ENCODE measurements at places on chromosomes 13 and 19.
A peak's percentile ranks its signal among the peaks of the same experiment; 100 is the strongest.

DNA sequence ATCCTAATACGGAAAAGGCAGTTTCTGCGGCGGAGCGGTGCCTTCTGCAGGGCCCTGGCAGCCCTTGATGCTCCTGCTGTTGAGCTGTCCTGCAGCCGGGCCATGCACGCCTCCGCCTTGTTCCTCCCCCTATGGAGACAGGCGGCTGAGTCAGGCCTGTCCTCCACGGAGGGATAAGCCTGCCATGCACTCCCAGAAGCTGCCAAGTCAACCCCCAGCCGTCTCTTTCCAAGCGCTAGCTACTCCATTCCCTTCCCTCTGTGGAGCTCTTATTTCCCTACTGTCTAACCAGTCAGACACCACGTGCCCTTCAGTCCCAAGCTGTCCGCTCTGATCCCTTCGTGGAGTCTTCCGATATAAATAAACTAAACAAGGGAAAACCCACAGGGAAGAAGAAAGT is 197.0 kb downstream of the COL4A1 start:
- no peak for DNase-seq

- DNase-seq, result no peak
These were observed 68.4 kb upstream of the ARHGEF7 start for GRCh38 chr13:111046590-111047141.

DNA sequence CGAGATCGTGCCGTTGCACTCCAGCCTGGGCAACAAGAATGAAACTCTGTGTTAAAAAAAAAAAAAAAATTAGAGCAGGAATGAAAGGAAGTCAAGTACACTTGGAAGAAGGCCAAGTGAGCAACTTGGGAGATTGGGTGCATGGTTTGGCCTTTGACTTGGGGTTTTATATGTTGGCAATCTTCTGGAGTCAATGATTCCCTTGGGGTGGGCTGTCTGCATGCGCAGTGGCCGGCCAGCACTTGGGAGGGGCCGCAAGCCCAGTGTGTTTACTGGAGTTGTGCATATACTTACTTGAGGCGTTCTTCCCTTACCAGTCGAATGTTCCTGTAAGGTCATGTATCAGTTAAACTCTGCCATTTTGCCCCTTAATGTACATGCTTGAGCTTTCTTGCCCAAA is 103.9 kb downstream of the FAM216B start:
- no peak for DNase-seq

DNA sequence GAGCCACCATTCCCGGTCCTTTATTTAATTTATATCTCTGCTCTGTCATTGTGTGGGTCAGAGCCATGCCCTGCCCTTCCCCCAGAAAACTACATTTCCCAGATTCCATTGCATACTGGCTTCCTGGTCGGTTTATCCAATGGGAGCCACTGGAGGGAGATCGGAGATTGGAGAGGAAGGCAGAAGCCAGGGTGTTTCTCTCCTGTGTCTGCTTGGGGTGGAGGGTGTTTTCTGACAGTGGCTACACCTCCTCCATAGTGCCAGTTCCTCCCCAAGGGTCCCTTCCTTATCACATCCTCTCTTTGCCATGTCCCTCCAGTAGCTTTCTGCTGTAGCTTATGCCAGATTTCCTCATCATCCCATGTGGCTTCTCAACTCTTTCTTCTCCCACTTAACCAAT is 19.0 kb downstream of the OLFM2 start:
- DNase-seq, result no peak

GRCh38 chr19:37943480-37943879 is 36.5 kb downstream of the SIPA1L3 start:
- DNase-seq, result no peak

GRCh38 chr19:46299695-46300094 is 2.9 kb downstream of the HIF3A start:
- no peak for DNase-seq

DNA sequence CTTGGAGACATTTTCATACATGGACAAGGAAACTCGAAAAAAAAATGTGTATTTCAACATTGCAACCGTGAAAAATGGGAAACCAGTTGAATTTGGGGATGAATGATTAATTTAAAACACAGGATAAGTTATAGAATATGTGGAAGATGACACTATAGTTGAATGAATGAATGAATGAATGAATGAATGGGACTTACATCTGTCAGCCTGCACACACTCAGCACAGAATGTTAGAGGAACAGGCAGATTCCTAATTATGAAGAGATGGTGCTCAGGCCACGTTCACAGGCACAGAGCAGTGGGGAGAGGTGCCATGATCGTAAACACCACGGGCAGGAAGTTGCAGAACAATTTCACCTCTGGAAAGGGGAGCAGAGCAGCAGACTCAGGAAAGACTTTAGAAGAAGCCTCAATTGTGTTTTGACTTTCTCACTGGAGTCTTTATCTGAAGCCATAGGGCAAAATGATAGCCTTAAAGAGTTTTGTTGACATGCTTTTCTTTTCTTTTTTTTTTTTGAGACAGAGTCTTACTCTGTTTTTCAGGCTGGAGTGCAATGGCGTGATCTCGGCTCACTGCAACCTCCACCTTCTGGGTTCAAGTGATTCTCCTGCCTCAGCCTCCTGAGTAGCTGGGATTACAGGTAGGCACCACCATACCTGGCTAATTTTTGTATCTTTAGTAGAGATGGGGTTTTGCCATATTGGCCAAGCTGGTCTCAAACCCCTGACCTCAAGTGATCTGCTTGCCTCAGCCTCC is 4.9 kb upstream of the SULT2A1 start:
- no peak for DNase-seq

- DNase-seq, result peak; percentile 74
These were observed 1.0 kb upstream of the ETHE1 start for GRCh38 chr19:43527860-43528622.

- no peak for DNase-seq
These were observed 13.8 kb upstream of the ILF3 start for GRCh38 chr19:10640361-10640760.

- DNase-seq, result no peak
These were observed 2.4 kb downstream of the DHDH start for GRCh38 chr19:48935864-48936263.

DNA sequence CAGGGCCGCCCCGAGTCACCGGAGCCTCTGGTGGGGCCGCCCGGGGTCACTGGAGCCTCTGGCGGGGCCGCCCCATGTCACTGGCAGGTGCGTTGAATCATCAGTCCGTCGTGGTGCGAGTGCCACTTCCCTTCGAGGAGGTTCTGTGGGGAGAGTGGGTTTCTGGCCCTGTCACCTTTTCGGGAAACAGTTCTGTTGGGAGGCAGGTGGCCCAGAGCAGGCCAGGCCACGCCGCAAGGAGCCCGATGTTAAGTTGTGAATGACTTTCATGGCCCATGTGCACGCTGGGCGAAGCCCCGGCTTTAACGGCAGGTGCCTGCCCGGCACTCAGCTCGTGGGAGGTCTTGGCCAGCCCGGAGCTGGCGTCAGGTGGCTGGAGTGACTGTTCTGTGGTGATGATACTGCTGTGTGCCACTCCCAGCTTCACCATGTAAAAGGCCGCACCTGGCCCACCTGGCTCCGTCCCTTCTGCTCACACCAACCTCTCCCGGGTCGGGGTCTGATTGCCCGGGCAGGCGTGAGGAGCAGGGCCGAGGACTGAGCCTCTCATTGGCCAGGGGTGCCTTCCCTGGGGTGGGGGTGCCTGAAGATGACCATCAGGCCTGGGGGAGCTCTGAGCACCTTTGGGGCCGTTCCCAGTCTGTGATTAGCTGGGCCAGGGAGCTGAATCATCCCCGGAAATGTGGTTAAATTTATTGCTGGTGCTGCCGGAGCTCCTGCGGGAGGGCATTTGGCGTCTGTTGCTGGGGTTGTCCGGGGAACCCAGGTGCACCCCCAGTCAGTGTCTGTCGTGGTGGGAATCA is 29.2 kb downstream of the CSNK1G2 start:
- no peak for DNase-seq

DNA sequence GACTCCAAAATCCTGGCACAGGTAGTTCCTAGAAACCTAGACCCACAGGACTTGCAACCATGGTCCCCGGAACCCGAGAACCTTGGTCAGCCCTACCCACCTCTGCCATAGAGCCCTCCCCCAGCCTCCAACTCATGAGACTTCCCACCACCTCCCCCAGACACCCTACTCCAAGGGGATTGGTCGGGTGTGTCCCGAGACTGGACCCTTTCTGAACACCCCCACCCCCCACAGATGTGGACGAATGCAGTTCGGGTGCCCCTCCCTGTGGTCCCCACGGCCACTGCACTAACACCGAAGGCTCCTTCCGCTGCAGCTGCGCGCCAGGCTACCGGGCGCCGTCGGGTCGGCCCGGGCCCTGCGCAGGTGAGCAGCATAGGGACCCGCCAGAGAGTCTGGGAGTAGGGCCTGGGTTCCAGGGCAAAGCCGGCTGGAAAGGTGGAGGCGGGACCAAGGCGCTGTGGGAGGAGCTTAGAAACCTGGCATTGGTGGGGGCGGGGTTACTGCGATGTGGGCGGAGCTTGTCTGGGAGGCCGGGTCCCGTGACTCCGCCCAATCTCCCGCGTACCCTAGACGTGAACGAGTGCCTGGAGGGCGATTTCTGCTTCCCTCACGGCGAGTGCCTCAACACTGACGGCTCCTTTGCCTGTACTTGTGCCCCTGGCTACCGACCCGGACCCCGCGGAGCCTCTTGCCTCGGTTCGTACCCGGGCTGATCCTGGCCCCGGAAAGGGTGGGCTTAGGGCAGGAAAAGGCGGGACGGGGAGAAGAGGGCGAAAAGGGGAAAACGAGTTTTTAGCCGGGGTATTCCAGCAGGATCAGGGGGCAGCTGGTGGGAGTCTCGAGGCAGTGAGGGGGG is 11.9 kb downstream of the LTBP4 start:
- peak; percentile 60 for DNase-seq

GRCh38 chr13:110538632-110539031 is 22.9 kb downstream of the RAB20 start:
- DNase-seq, result peak; percentile 68

DNA sequence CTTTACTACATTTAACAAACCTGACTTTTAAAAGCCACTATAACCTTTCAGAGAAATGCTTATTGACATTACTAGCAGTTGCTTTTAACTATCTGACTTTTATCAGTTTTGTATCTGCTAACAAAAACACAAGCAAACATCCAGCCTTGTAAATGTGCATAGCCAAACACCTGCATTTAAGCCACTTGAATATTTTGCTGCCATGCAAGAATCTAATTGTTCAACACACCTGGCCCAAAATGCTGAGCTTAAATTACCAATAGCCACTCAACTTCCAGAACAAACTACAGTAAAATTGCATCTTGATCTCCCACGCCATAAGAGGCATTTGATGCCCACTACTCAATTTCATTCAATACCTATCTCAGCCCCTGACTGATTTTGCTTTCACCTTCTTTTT is 9.3 kb downstream of the ZIC5 start:
- DNase-seq, result peak; percentile 44

GRCh38 chr19:56837492-56838023 is 3.0 kb downstream of the PEG3 start:
- DNase-seq, result no peak

DNA sequence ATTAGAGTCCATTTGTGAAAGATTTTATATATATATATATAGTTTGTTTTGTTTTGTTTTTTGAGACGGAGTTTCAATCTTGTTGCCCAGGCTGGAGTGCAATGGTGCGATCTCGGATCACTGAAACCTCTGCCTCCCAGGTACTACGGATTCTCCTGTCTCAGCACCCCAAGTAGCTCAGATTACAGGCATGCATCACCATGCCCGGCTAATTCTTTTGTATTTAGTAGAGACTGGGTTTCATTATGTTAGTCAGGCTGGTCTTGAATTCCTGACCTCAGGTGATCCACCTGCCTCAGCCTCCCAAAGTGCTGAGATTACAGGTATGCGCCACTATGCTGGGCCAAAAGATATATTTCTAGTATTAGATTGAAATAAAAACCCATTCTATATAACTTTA is 4.0 kb upstream of the ZNF701 start:
- DNase-seq, result no peak

DNA sequence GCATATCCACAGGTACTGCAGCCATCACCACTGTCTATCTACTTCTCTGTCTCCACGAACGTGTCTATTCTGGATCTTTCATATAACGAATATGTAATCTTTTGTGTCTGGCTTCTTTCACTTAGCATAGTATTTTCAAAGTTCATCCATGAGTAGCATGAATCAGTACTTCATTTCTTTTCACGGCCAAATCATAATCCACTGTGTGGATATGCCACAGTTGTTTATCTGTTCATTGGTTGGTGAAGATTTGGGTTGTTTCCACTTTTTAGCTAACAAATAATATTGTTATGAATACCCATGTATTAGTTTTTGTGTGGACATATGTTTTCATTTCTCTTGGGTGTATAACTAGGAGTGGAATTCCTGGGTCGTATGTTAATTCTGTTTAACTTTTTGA is 14.4 kb downstream of the RGCC start:
- DNase-seq, result no peak

DNA sequence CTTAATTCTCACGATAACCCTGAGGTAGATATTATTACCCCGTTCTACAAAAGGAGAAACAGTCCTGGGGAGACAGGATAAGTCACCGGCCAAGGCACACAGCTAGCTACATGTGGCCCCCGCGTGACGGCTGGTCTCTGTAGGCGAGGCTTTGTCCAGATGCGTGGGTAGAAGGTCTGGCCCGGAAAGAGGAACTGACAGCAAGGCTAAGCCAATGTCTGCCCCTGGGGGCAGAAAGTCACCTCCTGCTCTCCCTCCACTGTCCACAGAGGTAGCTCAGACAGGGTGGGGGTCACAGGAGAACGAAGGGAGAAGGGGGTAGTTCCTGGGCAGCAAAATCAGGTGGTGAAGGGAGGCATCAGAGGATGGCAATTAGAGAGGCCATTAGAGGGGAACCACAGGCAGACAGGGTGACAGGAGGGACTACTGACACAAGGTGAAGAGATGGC is 1.8 kb downstream of the APOC4 start:
- no peak for DNase-seq

GRCh38 chr13:34721631-34722595 is 220.2 kb upstream of the NBEA start:
- DNase-seq, result peak; percentile 42

- DNase-seq, result no peak
These were observed 59.8 kb downstream of the TRPM4 start for GRCh38 chr19:49217382-49217781.

GRCh38 chr13:44300895-44301638 is 72.6 kb upstream of the SERP2 start:
- peak; percentile 23 for DNase-seq

DNA sequence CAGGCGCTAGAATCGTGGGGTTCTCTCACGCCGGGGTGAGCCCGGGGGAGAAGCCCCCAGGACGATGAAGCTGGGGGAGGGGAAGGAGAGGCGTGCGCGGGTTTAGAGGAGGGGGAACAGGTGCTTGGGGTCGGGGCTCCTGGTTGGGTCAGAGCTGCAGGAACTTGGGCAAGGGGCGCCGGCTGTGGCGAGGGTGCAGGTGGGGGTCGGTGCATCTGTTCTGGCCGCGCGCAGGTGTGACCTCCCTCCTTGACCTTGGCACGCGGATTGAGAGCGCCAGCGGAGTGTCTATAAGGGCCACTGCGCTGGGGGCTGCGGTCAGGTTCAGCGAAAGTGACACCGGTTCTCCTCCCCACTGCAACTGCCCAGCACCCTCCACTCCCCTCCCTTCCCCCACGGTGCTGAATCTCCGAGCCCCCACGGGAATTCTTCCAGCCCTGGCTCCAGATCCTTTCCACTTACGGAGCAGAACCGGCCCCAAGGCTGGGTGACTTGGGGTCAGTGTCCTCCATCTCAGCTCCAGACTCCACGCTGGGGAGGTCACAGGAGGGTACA is 618 bp downstream of the TMEM38A start:
- DNase-seq, result no peak

Data from NCI-H187 (cell line).